ENCODE measurements at places on chromosomes 16 and 17.

DNA sequence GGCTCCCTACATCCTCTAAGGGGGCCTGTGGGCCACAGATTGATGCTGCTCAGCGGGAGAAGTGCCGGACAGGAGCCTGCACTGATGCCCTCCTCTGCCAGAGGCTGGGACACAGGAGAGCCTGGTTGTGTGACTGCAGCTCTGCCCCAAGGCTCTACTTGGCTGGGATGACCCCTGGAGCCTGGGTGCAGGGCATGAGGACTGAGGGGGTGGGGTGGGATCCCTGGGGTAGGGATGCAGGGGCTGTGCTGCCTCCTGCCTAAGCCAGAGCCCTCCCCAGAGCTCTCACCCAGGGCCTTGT is 577 bp downstream of the EVPLL start:
- no peak for DNase-seq

DNA sequence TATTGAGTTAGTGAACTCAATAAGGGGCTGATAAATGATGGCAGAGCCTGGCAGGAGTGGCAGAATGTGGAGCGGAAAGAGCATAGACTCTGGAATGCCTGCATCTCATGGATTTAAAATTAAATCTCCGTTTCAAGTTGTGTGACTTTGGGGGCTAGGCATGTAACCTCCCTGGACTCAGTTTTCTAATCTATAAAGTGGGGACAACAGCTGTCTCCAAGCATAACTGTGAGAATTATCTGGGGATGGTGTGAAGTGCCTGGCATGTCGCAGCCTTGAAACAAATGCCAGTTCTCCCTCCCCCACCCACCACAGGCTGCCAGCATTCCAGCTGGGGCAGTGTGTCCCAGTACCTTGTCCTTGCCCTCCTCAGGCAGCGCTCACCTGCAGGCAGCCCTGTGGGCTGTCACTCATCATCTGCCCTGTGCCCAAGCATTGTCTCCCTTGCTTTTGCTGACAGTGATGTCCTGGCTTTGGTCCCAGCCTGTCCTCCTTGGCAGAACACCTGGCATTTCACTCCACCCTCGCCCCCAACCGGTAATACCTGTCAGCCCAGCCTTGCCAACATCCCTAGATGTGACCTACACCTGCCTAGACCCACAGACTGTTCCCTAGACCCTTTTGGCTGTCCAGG is 129.6 kb downstream of the MRM1 start:
- DNase-seq: no peak

DNA sequence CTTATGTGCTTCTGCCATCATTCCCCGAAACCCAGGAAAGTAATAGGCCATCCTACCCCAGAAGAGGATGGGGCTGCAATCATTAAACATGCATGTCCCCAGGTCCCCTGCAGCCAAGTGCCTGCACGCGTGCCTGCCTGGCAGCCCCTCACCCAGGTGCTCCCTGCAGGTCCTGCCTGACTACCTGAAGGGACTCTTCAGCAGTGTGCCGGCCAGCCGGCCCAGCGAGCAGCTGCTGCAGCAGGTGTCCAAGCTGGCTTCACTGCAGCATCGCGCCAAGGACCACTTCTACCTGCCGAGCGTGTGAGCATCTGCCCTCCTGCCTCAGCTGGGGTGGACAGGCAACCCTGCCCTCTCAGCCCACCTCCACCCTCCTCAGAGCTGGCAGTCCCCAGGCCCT is 16.2 kb upstream of the ALKBH5 start:
- DNase-seq: no peak

DNA sequence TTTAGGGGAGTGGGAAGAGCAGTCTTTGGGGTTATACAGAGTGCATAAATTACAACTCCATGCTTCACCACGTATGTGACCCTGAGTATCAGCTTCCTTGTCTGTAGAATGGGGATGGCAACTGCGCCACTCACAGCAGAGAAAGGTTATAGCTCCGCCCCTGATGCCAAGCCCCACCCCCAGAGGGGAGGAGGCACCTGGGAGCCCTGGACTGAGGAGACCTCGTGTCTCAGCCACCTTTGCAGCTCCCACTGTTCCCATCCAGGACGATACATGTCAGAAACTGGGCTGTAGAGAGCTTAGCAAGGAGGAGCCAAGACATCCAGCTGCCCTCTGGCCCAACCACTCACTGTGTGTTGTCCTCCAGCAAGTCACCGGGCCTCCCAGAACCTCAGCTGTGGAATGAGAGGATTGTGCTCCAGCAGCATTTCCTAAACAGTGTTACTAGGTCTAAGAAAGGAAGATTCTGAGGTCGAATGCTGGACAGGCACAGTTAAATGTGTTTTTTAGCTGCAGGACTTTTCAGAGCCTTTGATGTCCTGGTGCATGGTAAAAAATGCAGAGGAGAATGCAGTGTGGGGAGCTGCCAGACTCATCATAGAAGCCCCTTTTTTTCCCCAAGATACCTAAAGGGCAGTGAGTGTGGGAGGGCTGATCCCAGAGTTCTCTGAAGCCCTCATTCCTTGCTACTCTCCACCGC is 49.4 kb downstream of the BEAN1 start:
- peak; percentile 82 for DNase-seq

DNA sequence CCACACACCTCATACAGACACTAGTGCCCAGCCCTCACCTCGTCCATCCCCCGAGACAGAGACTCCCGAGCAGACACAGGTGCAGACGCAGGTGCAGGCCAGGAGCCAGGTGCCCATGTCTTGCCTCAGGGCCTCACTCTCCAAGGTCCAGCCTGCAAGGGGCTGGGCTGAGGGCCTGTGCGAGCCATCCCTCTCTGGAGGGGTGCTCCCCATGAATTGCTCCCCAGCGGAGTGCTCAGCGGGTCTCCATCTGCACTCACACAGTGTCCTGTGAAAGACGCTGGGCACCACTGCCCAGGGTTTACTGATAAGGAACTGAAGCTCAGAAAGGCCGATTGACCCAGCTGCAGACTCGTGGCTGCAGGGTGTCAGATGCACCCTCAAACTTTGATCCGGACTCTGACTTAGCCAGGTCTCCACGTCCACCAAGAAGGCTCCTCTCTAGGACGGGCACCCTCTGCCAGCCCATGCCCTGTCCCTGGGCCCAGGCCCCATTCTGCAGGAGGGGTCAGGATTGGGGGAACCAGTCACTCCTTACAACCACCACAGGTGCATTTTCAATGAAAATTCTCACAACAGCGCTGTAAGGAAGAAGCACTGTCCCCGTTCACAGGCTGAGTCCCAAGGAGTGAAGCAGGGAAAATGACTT is 16.9 kb downstream of the POLR3K start:
- no peak for DNase-seq

DNA sequence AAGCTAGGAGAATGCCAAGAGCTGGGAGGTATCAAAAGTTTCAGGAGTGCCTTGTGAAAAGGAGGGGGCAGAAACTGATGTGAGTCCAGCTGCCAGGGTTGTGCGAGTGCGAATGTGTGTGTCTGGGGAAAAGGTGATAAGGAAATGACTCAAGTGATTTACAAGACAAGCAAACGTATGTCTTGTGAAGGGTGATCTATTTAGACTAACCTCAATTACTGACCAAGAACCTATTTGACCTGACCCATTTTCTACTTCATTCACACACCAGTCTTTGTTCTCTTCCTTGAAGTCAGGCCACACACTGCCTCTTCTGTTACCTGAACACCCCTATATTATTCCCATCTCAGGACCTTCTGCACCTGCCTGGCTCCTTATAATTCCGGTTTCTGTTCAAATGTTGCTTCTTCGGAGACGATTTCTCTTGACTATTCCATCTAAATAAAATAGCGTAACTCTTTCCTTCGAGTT is 1.0 kb downstream of the GDE1 start:
- DNase-seq: peak; percentile 39

DNA sequence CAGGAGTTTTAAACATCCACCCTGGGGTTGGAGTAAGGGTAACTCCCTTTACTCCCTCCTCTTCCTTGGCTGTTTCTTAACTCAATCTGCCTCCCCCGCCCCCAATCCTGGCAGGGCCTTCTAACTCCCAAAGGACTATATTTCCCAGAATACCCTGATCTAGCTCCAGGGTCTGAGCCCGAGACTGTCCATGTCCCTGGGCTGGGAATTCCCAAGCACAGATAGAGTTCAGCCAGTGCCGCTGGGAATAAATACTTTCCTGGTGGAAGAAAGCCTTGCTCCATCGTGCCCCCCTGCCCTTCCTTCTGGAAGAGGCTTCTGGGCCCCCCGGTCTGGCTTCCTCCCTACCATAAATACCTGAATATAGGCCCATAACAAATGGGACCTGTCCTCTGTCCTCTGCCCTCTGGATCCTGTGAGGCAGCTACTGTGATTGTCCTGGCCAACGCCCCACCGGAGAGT is 10.2 kb downstream of the BAHCC1 start:
- DNase-seq: no peak

DNA sequence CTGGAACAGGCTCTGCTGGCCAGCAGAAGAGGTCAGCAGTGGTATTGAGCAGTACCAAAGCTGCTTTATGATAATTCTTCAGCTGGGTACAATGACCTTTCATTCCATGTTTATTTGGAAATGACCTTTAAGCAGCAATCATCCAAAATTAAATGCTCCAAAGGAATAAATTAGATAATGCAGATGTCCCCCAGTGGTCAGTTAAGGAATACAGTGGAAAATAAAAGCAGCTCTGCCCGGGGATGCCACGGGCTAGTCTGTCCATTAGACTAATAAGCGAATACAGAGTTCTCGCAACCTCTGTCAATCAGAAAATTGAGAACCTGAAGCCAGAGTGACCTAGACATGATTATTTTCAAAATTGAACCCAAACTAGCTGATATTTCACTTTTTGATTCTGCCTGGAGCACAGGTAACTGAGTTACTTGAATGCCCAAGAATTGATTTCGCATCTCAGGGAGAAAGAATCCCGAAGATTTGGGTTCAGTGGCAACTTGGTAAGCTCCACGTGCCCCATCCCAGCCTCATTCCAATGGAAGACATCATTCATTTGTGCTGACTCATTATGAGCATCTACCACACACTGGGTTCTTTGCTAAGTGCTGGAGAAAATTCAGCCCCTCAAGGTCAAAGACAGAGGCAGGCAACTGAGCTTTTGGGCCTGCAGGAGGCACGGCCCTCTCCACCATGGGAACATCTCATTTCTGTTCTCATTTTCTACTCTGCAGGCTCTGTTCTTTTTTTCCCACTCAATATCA is 34.4 kb upstream of the SLC39A11 start:
- no peak for DNase-seq

DNA sequence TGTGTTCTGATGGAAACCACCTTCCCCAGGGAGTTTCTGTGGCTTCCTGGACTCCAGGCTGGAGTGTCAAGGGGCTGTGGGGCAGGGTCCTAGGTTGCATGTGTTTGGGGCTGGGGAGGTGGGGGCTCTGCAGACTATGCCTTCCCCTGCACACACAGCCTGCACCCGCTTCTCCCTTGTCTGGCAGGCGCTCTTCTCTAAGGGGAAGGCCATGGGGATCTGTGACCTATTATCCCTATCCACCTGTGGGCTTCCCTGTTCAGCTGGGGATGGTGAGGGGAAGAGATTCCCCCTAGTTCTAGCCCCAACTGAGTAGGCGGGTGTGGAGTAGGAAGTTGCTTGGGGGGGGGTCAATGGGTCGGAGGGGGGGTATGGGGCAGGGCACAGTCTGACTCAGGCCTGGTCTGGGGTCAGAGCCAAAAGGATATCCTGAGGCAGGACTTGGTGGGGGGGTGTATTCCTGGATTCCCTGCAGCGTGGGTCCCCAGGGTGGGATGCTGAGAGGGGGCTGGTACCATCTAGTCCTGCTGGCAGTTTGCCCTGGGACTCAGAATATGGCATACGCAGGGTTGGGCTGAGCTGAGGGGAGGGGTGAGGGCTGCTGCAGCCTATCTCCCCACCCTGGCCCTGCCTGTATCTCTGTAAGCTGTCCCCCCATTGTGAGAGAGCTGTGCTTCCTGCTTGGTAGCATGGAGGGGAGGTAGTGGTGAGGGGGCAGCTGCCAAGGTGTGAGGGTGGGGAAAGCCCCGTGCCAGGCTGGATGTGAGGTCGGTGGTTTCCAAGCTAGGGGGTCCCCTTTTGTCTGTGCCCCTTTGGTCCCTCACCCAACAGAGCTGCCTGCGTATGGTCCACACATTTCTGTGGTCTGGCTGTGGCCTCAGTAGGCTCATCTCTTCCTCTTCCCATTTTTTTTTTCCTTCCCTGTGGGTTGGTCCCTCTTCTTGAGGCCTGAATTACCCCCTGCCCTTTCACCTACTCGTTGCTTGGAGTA is 14.7 kb downstream of the RARA start:
- peak; percentile 74 for DNase-seq

DNA sequence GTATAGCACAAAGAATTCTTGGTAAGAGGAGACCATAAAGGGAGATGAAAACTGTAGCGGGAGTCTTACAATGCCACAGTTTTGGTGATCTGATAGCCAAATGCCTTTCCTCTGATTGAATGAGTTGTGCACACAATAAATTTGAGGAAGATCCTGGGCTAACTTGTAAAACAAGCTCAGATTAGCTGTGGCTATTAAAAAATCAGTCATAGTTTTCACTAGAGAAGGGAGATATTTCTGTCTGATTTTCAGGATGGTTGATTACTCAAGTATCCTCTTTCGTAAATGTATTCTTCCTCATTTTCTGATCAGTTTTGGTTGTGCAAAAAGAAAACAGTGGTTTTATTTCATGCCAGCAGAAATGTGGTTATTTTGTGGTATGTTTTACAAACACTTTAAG is 9.1 kb upstream of the METTL9 start:
- no peak for DNase-seq

DNA sequence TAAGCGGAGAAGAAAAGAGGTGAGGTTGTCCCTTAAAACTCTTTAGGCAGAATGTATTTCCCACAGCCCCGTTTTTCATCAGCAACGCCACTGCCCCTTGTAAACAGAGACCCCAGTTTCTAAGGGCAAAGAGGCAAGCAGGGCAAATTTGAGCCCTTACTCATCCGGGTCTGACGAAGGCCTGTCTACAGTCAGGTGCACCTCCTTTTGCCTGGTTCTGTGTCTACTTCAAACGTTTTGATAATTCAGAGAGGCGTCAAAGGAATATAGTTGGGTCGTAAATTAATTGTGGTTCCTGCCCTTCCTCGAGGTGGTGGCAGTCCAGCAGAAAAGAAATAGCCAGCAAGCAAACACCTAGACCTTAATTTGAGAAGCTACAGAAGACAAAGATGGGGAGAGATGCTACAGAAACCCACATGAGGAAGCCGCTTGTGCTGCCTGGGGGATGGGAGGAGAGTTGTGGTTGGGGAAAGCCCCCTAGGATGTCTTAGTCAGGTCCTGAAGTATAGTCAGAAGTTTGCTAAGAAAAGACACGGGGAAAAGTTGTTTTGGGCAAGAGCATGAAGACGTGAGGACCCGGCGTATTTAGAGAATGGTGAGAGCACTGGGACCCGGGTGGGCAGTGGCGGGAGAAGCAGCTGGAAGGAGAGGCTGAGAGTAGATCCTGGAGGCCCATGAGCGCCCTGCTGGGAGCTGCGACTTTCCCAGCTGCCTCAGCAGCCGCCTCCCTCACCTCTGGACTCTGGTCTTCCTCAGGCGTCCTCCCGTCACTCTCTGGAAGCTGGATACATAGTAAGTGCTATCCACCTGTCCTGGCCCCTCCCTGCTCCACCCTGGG is 2.4 kb downstream of the FBRS start:
- peak; percentile 84 for DNase-seq

DNA sequence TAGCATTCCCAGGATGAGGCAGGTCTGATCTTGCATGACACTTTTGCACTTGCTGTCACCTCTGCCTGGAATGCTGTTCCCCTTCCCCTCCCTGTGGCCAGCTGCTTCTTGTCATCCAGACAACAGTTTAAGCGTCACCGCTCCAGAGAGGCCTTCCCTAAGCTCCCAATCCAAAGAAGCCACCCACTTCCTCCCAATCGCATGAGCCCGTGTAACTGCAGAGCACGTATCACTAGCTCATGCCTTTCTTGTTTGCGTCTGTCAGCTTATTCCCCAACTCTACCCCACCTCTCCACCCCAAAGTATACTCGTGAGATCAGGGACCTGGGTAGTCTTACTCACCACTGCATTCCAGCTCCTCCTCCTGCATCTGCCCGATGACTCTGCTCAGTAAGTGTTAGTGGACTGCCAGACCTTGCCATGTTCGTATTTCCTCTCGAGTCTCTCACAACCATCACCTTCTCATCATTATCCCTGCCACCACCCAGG is 92.8 kb downstream of the GAS7 start:
- DNase-seq: no peak
